Activated naive CD4-positive, alpha-beta T cell treated with anti-CD3 and anti-CD28 coated beads, Interleukin-2, amount 50 U/mL, for 16 hours (primary cell): ENCODE measurements at places on chromosomes 13 and 19.
A peak's percentile ranks its signal among the peaks of the same experiment; 100 is the strongest.

GRCh38 chr13:32041429-32041828, 9.9 kb downstream of the FRY start:
- no peak for DNase-seq

GRCh38 chr13:102589301-102589822, 7.4 kb upstream of the TPP2 start:
- DNase-seq = no peak

GRCh38 chr13:72728290-72728605, 525 bp downstream of the BORA start:
- no peak for DNase-seq

GRCh38 chr13:42047561-42048341, 697 bp upstream of the DGKH start:
- peak; percentile 38 for DNase-seq

DNA sequence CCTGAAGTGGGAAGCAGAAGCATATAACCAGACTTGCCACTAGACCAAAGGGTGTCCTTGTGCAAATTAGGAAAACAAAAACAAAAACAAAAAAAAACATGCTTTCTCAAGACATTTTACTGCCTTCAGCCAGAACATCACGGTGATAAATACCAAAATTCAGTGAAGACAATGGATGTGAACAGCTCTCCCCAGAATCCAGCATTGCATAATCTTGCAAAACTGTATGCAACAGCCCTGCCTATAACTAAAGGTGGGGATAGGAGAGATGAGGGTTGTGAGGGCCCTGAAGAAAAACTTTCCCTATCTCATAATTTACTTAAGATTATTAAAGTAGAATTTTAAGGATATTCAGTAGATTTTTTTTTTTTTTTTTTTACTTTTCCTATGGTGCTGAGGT, 24.9 kb upstream of the NDFIP2 start:
- DNase-seq = no peak

DNA sequence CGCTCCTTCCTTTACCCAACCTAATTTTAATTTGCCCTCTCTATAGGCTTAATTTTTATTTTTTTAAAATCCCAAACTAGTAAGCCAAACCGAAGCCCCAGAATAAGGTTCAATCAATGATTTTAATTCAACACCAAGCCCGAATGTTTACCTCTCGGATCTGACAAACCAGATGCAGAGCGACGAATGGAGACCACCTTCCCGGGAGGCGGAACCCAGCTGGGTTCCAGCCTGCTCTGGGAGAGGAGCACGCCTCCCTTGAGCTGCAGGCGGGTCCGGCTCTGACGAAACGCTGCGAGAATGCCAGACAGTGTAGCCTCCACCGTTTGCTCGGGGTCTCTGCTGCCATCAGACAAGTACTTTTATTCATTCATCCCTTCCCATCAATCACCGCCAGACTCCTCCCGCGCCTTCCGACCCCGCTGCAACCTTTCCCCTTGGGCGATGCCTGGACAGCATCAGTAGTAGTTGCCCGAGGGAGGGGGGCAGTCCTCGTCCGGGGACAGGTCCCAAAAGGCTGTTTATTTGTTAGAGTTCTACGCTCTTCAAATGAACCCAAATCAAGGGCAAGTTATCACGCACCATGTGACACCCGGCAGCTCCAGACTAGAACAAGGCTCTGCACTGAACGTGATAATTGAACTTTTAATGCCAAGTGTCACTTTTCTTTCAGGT, 752 bp upstream of the EDNRB start:
- DNase-seq = no peak

DNA sequence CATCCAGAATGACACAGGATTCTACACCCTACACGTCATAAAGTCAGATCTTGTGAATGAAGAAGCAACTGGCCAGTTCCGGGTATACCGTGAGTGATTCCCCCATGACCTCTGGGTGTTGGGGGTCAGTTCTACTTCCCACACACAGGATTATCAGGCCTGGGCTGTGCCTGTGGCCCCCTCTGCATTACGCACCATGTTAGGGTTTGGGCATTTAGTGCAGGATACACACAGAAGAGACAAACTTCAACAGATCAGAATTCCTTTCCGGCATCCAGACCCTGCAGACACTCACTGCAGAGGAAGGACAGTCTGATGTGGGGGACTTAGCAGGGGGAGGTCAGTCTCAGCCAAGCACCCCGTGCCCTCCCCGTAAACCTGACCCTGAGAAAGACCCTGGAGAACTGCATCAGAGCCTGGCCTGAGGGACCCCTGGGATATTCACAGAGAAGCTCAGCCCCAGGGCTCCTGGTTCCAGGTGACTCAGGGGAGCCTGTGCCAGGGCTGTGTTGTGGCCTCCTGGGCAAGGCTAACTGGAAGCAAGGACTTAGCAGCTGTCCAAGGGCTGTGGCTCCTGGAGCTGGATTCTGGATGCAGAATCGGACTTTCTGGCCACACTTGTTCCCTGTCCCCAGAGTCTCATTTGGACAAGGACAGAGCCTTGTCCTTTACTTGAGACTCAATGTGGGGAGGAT, 1.7 kb downstream of the CEACAM5 start:
- no peak for DNase-seq

GRCh38 chr19:29089315-29089870, 123.6 kb downstream of the UQCRFS1 start:
- DNase-seq = no peak

DNA sequence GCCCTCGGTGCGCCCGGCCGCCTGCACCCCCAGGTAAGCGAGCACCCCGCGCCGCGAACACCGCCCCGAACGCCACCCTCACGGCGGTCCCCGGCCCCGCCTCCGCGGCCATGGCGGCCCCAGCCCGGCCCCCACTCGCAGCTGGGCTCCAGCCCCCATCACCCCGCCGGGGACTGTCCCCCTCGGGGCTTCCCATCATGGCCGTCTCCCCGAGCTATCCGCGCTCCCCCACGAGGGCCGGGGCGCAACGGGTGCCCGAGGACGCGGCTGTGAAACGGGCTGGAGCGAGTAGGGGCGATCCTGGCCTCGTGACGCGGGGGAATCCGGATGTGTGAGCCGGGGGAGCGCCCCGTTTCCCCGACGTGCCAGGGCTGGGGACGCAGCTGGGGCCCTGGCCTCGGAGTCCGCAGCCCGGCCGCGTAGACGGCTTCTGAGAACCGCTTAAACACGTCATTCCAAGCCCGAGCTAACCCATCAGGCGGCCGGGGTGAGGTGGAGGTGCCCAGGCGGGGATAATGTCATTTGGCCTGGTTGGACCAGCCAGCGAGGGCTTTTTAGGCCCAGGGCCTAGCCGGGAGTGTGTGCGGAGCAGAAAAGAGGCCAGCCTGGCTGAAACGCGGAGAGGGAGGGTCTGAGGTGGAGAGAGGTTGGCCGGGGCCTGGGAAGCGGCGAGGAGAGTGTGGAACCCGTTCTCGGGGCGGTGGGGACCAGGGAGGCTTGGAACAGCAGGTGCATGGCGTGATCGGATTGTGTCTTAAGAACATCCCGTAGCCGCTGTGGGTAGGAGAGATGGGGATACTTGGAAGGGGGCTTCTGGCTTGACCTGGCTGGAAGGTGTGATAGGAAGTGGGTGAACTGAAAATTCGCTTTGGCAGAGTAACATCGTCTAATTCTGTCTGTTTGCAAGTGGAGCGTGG, 550 bp downstream of the CERS4 start:
- DNase-seq = peak; percentile 83

- DNase-seq = no peak
Measured at GRCh38 chr13:105599477-105600037, 935.9 kb downstream of the EFNB2 start.

DNA sequence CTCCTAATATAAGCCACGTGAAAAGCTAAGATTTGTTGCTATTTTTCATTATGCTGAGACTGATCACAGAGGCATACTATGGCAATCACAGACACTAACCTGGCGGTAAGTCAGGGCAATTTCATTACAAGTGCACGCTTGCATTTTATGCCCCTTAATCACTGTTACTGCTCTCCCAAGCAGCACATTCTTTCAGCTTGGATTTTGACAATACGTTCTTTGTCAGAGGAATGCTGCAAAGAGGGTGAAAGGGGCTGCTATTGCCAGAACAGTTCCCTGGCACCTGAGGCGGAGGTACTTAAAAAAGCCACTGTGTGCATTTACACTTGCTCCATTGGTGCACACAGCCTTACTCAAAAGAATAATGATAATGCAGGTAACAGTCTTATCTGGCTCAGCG, 346.6 kb downstream of the RFC3 start:
- DNase-seq = no peak

DNA sequence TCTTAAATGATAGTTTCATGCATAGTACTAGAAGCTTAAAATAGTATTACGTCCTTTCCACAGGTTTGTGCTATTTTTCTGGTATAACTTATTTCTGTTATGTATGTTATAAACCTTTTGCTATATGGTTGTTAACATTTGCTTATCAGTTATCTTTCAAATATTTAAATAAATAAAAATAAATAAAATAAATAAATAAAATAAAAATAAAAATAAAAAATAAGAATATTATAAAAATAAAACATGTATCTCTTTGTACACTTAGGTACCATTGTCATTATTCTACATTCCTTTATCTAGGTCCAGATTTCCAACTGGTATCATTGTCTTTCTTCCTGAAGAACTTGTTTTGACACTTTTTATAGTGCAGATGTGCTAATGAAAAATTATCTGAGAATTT, 1310.4 kb upstream of the SLC10A2 start:
- no peak for DNase-seq

DNA sequence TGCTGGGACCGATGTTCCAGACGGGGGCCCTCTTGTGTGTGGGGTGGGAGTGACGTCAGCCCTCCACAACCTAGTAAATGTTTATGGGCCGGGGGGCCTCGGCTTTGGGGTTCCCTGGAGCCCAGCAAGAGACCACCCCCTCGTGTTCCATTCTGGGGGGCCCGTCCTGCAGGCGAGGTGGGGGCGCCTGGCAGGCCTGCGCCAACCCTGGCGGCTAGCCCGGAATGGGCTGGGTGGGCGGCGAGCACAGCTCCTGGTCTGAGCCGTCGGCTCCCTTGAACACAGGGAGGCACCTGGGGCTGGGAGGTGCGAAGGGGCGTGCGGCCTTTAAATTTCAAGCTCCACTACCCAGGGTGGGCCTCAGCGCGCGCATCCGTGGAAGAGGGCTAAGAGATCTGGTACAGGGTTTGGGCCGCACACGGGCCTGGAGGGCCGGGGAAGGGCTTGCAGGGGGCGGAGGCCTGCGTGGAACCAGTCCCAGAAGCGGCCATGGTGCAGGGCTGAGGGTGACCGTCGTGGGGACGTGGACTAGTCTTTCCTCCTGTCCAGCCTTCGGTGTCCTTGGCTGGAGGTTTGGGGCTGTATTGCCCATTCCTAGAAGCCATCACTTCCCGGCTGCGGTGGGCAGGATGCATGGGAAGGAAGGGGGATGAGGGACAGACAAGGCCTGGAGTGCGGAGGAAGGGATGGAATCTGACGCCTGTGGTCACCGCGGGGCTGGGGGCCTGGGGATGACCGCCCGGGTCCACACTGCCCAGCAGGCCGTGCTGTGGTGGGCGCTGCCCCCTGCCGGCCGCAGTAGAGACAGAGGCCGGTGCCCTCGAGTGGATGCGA, 11.4 kb downstream of the NDUFA11 start:
- no peak for DNase-seq

DNA sequence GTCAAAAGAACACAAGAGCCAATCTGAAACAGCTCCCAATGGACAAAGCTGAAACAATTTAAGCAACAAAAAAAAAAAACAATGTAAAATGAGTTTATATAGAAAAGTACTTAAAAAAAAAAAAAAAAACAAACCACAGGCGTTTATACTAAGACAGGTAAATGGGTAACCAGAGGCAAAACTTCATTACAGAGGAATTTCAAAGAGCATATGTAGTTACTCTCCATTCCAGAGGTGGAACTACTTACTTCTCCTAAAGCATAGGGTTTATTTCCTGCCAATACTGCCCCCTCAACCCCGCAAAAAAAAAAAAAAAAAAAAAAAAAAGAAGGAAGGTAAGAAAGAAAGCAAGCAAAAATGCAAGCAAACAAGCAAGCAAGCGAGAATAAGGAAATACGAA, 132.9 kb downstream of the LIG4 start:
- no peak for DNase-seq

DNA sequence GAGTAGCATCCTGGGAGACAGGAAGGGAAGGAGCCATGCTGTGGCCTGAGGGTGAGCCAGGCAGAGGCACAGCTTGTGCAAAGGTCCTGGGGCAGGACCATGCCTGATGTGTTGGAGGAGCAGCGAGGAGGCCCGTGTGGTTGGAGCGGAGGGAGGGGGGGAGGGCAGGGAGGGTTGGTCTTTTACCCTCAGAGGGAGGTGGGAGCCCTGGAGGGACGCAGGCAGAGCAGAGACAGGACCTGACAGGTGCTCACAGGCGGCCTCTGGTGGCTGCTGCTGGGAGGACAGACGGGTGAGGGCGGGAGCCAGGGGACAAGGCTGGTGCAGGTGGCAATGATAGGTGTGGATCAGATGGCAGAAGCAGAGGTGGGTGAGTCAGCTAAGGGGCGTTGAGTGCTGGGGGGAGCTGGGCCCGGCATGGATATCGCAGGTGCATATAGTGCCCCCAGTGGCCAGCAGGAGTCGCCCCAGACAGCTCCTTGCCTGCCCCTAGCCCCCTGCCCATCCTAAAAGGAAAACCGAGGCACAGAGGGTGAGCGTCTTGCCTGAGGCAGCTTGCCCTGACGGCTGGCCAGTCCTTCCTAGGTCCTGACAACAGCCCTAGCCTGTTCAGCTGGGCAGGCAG, 9.8 kb upstream of the GNA15 start:
- DNase-seq = peak; percentile 79
